ENCODE measurements at places on chromosomes 2 and 18. TPM values are rescaled to one million over a fixed set of nuclear protein-coding genes. Genes with fewer than 3 reads are reported as not detected.

CD226 gene
- total RNA-seq, result 5.5 TPM

SKOR2 gene
- total RNA-seq, result not detected

GRCh38 chr2:2226326-2226725 lies 104.7 kb downstream of the MYT1L start:
- no peak for DNase-seq

DNA sequence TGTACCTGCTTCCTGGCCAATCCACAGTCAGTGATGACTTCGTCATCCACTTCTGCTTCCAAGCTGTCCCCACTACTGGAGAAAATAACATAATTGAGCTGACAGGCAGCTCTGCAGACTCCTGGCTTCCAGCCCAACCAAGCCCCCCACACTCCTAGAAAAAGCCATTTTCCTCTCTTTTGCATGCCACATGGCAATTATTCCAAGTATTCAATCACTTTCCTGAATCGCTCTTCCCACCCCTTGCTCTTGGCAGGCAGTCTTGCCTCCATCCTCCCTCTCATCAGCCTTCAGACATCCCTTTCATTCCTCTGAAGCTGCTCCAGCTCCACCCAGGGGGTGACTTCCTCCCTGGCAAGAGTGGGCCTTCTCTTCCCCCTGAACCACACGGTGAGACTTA lies 14.3 kb upstream of the ST8SIA5 start:
- DNase-seq, result no peak

DNA sequence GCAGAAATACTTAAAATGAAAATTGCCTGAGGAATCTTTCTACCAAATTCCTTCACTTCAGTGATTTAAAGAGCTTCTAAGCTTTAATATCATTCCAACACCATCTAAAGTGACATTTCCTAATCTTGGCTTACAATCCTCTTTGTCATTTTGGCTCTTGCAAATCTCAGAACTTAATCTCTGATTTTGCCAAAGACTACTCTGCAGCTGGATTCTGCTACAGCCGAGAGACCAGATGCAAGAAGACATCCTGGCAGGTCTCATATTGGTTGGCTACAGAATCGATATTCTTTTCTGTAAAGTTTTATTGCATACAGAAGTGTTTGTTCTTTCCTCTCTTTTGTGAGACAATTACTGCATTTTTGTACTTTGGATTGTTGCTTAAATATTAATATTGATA lies 716.5 kb upstream of the LRATD1 start:
- DNase-seq, result no peak

All from uterus (tissue), 4 donors.